NCI-H526 treated with DMSO at 0.1 percent for 48 hours (cell line): ENCODE measurements at places on chromosomes 11 and 22.

- no peak for DNase-seq
Measured at GRCh38 chr22:27588915-27589314, 212.6 kb downstream of the MN1 start.

- DNase-seq = peak; percentile 42
Measured at GRCh38 chr11:64998141-64998540, 1.4 kb upstream of the BATF2 start.

DNA sequence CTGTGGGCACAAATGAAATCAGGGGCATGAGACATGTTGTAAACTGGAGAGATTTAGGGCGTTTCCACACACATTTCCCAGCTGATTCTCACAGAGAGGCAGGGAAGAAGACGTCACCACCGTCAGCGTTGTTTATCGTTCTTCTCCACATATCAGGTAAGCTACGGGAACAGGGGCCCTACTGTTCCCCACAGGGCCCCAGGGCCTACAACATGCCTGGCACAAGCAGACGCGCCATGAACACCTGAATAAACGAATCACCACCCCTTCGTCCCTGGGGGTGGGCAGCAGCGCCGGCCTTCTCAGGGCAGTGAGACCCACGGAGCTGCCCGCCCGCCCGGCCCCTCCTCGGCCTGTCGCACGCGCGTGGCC lies 342 bp downstream of the EFCAB6 start:
- no peak for DNase-seq

DNA sequence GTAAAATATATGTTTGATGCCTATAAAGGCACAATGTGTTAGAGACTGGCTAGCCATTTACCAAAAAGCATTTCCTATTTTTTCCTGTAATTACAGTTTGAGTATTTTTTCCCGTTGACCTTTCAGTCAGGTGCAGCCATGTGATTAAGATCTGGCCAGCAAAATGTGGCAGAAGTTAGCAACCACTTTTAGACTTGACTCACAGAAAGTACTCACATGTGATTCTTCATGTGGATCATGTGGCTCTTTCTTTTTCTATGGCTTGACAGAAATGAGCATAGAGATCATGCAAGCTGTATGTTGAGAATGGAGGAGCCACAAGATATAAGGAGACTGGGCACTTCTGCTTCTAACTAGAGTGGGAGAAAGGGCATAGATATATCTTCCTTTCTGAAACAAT lies 27.3 kb upstream of the RAB38 start:
- DNase-seq = no peak

GRCh38 chr22:20761536-20761935 lies 12.4 kb upstream of the SERPIND1 start:
- no peak for DNase-seq

DNA sequence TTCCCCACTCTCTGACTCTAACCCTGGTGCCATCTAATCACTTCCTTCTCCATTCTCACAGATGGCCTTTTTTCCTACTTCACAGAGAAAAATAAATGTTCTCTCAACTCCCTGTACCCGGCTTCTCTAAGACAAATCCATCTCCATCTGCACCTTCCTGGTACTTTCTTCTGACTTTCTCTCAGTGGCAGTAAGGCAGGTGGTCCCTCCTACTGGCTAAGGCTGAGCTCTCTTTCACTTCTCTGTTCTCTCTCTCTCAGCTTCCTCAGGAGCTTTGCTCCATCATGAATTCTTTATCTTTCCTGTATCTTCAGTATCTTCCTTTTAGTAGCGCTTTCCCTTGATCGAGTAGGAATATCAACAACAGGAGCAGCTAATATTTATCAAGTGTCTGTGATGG lies 421.6 kb downstream of the TMEM135 start:
- DNase-seq = no peak
